EL (cell line): ENCODE measurements at places on chromosomes 1 and 21.

DNA sequence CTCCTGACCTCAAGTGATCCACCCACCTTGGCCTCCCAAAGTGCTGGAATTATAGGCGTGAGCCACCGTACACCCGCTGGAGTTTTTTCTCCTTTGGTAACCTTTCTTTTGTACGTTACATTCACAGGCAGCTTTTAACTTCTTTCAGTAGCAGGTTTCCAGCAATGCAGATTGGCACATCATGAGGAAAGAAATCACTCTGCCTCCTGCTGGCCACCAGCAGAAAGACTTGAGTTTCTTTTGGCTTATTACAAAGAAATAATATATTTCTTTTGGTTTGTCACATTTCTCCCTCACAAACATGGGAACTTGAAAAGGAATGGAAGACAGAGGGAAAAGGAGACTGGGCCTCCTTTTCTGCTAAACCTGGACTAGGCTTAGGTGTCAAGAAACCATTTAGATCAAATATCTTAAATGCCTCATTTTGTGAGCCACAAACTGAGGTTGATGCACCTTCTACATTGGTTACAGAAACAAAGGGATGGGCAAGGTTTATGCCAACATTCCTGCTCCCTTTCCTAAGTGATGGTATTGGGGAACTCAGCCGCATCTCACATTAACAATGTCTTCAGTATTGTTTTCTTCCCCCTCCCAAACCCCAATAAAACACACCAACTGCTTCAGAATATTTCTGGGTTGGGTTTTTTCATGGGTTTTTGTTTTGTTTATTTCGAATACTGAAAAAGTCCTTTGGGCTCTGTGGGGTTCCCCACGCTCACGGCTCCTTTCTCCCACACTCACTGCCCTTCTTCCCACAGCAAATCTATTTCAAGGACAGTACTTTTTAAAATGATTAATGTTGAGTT lies 7.7 kb downstream of the ENSA start:
- DNase-seq, result peak; percentile 48

GRCh38 chr1:116508984-116509980 lies 61.5 kb downstream of the CD58 start:
- DNase-seq, result peak; percentile 92

GRCh38 chr1:233606813-233607212 lies 7.1 kb upstream of the KCNK1 start:
- no peak for DNase-seq

GRCh38 chr1:110070282-110070669 lies 196 bp downstream of the ALX3 start:
- DNase-seq, result no peak

DNA sequence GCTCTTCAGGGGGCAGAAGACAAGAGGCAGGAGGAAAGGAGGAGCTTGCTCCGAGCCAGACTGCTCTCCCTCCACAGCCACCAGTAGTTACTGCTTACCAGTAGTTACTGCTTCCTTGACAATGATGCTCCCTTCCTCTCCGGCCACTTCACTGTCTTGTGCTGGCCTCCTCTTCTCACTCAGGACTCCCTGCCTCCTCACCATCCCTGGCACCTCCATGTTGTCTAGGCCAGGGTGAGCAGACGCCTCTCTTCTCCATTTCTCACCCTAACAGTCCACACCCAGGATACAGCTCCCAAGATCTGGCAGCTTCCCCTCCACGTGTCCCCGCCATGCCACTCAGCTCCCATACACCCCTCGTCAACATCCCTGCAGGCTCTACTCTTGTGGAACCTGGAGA lies 82.4 kb upstream of the TLR5 start:
- DNase-seq, result no peak

GRCh38 chr21:44911384-44912157 lies 9.1 kb downstream of the ITGB2 start:
- DNase-seq, result no peak

DNA sequence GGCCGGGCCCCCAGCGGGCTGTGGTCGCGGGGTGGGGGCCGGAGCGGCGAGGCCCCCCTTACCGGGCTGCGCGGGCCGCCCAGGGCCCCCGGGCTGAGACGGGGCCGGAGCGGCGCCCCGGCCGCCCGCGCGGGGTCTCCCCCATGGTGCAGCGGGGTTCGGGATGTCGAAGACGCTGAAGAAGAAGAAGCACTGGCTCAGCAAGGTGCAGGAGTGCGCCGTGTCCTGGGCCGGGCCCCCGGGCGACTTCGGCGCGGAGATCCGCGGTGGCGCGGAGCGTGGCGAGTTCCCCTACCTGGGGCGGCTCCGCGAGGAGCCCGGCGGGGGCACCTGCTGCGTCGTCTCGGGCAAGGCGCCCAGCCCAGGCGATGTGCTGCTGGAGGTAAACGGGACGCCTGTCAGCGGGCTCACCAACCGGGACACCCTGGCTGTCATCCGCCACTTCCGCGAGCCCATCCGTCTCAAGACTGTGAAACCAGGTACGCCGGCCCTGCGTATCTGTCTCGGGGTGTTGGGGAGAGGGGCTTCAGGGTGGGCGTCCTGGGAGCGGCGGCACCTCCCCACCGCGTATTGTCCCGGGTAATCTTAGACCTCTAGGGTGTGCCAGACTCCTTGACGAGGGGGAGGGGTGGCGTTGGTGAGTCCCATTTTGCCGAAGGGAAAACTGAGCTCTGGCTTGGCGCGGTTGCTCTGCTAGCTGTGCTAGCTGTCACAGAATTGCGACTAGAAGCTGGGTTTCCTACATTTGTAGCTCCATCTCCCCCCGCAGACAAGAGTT lies 745 bp downstream of the MAGI3 start:
- peak; percentile 40 for DNase-seq

GRCh38 chr21:28283641-28284490 lies 708.8 kb downstream of the LTN1 start:
- DNase-seq, result peak; percentile 88

DNA sequence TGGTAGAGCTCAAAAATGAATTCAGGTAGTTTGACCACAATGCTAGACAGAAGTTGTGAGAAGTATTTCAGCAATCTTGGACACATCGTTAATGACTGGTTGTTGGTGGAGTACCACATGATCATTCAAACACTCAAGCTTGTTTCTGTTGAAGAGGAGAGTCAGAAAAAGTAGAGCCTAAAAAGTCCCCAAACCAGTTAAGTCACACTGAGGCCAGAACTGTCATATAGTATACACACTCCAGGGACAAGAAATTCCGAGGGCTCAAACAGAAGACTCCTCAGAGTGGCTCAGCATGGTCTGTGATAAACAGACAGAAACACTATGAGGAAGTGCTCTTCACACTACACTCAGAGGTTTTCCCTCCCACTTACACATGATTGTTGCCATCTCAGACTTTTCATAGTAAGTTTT lies 5.8 kb downstream of the TRIM33 start:
- DNase-seq, result no peak
